Ovary (tissue), 10 donors: ENCODE measurements at places on chromosomes 7 and 10.

GRCh38 chr10:56231436-56231835 lies 129.6 kb downstream of the ZWINT start:
- DNase-seq, result no peak

GRCh38 chr10:24465891-24466818 lies 257.2 kb downstream of the KIAA1217 start:
- DNase-seq, result no peak

- DNase-seq, result no peak
Measured at GRCh38 chr10:116712989-116713543, 29.3 kb downstream of the HSPA12A start.

- DNase-seq, result no peak
Measured at GRCh38 chr7:131431289-131431688, 103.6 kb downstream of the MKLN1 start.

- DNase-seq, result no peak
Measured at GRCh38 chr10:114654822-114655575, 3.1 kb downstream of the ABLIM1 start.

- DNase-seq, result peak; percentile 33
Measured at GRCh38 chr7:794671-795329, 37.5 kb upstream of the SUN1 start.

DNA sequence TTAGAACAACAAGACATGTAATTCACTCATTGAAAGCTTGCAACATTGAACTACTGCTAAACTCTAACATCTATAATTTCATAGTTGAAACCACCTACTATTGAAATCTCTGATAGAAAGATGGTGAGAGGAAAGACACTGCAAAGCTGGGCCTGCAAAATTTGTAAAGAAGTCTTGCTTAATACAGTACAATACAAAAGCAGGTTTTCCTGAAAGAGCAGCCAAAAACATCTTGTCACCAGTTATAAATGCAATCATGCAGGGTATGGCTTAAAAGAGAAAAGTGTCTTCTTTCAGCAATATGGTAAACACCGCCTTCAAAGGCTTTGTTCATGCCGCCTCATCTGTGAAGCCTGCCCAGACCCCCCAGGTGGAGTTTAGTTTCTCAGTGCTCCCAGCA lies 109.2 kb downstream of the ANK3 start:
- no peak for DNase-seq

GRCh38 chr7:22435105-22435504 lies 64.9 kb downstream of the STEAP1B start:
- no peak for DNase-seq

DNA sequence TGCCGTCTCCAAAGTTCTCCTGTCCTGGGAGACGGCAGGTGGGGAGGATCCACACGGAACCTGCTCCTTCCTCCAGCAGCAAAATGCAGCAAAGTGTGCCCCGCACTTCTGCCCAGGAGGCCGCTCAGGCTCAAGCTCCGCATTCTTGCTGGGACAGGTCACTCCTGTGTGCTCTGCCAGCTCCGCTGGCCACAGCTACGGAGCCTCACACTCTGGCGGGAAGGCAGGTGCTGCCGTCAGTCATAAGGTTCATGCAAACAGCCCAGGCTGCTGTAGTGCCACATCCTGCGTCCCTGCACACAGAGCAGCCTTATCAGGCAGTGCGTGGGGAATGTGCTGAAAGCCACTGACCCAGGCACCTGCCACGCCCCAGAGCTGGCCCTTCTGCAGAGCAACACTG lies 22.4 kb downstream of the ADGRA1 start:
- DNase-seq, result no peak

DNA sequence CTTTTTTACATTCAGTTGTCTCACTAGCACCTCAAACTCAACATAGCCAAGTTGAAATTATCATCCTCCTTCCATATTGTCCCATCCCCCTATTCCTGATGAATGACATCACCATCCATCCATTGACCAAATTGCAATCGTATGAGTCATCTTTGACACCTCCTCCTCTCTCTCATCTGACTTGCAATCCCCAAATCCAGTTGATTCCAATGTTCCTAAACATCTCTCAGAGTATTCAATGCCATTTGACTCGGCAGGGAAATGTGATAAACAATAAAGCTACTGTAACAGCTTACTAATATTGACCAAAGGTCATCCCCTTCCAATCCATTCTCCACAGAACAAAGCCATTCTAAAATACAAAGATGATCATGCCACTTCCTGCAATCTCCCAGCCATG lies 1047.8 kb downstream of the NRG3 start:
- no peak for DNase-seq

DNA sequence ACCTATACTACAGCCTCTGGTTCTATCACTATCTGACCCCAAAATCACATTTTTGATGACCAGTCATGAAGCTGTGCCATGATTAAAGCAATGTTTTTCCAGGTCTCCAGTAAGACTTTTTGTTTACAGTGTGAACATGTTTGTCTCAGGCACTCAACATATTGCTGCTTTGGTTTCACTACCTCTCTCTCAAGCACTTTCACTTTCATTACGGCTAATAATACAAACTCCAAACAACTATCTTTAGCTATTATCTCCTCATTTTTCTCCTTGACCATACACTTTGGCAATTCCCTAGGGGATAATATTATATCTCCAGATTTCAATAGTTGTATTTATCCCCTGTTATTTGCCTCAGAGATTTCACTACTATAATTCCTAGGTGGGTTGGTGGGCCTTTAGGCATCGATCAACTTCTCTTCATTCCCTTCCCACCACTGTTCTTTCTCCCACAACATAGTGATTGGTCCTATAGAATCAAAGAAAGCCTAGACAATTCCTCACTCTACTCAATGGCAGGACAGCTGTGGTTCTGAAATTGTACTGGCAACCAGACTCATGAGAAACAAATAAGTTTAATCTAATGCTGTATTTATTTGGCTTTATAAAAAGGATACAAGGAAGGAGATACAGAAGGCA lies 261.4 kb upstream of the ZWINT start:
- DNase-seq, result no peak

DNA sequence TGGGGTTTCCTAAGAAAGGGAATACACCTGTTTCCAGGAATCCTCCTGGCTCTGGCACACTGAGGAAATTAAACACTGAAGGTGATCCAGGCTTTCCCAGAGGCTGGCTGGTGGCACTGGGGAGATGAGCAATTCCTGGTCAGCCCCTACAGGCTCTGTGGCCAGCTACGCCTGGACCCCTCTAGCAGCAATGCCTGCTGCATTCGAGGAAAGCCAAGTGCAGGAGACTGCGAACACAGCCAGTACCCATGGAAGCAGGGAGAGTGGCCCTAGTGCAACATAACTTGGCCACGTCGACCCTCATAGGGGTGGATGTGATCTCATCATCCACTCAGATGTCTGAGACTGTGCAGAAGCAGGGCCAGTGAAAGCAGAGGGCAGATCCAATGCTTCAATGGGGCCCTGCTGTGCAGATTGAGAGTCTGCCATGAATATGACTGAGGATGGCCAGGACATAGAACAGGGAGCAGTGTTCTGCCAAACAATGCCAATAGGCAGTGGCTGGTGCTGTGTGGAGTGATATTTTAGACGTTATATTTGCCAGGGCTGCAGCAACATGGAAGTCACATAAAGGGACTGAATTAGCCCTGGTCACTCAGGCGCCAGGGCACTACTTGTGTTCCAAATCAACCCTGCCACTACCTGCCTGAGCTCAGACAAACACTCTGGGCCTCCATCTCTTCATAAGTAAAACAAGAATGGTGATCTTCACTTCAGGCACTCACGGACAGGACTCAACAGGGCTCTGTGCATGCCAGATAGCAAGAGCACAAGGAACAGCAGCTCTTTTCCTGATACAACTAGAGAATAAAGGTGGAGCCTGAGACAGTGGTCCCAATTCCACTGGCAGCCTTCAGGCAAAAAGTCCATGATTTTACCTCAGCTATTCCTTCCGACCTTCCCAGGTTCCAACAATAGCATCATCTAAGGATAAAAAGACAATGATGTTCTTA lies 2.4 kb downstream of the ZNF488 start:
- no peak for DNase-seq

GRCh38 chr10:71349406-71349805 lies 30.3 kb downstream of the SLC29A3 start:
- no peak for DNase-seq

GRCh38 chr7:127539116-127539515 lies 46.3 kb downstream of the GCC1 start:
- DNase-seq, result no peak

DNA sequence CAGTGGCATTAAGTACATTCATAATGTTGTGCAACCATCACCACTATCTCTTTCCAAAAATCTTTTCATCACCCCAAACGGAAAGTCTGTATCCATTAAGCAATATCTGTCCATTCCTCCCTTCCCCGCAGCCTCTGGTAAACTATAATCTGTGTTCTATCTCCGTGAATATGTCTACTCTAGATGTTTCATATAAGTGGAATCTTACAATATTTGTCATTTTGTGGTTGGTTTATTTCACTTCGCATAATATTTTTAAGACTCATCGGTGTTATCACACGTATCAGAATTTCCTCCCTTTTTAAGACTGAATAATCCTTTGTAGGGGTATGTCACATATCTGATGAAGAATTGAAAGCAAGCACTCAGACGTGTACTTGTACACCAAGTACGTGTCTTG lies 86.0 kb upstream of the FGFR2 start:
- DNase-seq, result no peak

DNA sequence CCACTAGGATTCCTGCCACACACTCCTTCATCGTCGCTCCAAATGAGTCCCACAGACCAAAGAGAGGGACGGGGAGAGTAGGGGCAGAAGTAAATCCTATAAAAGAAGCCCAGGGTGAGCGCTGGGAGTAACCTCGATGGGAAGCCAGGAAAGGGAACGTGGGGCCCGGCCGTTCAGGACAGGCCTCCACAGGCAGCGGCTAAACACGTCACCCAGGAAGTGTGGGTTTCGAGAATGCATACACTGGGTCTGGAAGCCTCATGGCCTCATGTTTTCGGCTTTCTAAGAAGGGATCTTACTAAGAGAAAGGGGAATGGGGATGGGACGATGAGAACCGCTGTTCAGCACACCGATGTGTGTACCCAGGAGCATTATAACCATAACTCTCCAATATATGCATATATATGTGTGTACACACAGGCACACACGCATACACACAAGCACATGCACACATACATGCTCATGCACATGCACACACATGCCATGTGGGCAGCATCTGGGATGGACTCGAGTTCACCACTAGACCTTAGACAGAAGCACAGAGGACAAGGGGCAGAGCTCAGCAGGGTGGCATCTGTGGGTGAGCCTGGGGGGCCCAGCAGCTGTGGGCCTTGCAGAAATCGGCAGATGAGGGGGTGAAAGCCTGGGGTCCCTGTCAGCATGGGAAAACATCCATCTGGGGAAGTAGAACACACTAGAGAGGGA lies 14.8 kb upstream of the CNPY1 start:
- no peak for DNase-seq

- DNase-seq, result no peak
Measured at GRCh38 chr10:72255977-72256729, 17.6 kb upstream of the DDIT4 start.

DNA sequence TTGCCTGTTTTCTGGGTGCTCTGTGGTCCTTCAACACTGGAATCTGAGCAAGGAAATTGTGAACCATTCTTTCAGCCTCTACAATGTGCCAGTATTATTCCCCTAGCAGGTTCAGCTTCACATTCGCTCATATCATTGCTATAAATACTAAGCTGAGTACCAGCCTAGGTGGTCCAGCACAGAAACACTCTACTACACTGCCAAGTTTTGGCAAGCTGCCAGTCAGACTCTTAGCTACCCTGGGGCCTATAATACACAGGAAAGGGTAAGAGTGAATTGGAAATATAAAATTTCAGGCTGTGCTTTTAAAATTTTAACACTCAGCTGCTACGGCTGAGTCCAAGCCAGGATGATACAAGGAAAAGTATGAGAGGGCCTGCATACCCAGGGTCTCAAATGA lies 49.9 kb upstream of the PPP1R3A start:
- no peak for DNase-seq

DNA sequence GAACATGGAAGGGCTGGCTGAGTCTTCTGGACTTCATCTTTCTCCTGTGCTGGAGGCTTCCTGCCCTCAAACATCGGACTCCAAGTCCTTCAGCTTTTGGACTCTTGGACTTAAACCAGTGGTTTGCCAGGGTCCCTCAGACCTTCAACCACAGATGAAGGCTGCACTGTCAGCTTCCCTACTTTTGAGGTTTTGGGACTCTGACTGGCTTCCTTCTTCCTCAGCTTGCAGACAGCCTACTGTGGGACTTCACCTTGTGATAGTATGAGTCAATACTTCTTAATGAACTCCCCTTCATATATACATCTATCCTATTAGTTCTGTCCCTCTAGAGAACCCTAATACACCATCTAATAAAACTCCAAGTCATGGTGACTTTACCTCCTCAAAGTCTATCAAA lies 4.0 kb upstream of the CLEC5A start:
- DNase-seq, result no peak

DNA sequence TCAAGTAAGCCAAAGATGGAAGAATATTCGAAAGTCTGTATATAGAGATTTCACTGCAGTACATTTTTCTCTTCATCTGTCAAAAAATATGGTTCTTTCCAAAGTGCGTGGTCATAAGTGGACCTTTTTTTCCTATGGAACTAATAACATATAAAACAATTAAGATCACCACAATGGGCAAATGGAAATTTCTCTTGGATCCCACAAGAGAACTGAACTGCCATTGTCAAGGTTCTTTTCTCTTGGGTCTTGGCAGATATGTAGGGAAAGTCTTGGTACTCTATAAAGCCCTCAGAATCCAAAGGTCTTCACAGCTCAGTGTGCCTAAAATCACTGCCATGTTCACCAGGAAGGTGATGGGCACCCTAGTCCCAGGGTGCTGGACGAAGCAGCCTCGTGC lies at the start of gene OR6B1:
Gene OR6B1, plus strand, starts transcription at position 301 of the 400 bp plus-strand sequence. CDS start 3,677 bp downstream, outside the sequence.
- no peak for DNase-seq

DNA sequence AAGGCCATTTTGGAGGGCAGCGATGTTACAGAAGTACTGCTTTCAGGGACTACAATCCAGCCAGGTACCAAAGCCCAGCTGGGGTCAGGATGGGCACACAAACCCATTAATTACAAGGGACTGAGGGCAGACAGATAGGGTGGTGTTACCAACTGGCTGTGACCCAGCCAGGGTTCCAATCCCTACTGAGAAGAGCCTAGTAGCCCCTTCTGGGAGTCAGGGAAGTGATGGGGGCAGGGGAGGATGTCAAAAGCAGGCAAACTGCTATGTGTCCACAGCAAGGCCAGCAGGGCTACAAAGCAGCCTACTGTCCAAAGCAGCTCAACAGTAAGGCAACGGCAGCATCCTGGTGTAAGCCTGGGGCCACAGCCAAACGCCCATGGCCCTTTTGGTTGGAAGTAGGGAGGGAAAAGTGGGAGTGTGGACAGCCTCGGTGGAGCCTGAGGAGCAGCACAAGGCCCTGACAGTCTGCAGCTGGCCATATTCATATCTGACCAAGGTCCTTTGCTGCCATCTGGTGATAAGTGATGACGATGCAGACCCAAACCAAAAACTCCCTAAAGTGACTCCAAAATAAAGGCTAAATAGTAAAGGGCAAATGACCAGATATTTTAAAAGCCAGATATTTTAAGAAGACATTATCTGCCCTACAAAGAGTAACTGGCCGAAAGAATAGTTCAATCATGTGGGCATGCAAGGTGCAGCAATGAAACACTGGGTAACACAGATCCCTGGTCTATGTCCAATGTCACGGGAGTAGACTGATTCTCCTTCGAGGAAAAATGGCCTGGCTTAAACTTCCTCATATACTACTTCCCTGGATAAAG lies 56.9 kb downstream of the XPNPEP1 start:
- DNase-seq, result no peak
